Fibroblast of mammary gland (primary cell): ENCODE measurements at places on chromosomes 5 and 9.
A peak's percentile ranks its signal among the peaks of the same experiment; 100 is the strongest.

DNA sequence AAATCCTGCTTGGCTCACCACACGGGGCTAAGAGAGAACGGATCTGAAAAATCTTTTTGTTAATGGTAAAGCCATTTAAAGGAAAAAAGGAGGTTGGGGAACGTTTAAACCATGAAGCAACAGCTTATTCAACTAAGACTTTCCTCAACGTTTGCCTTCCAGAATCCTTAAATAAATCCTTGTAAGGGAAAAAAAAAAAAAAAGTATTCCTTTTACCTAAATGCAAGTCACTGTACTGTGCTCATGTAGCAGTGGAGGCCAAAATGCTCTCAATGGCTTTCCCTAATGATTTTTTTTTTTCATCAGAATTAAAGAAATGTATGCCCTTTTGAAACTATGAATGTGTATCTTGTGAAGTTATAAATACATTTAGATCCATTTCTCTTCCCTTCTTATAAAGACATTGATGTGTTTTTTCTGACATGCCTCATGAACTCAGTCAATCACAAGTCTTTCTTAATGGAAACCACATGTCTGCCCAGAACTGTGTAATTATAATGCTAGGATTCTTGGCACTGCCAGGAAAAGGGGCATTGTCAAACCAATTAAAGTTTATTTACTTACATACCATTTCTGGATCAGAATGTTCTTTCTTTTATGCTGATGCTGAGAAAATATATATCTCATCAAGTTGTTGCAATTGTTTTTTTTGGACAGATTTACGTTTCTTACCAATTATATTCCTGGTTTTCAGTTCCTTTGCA, 107.5 kb downstream of the EBF1 start:
- DNase-seq = peak; percentile 87

DNA sequence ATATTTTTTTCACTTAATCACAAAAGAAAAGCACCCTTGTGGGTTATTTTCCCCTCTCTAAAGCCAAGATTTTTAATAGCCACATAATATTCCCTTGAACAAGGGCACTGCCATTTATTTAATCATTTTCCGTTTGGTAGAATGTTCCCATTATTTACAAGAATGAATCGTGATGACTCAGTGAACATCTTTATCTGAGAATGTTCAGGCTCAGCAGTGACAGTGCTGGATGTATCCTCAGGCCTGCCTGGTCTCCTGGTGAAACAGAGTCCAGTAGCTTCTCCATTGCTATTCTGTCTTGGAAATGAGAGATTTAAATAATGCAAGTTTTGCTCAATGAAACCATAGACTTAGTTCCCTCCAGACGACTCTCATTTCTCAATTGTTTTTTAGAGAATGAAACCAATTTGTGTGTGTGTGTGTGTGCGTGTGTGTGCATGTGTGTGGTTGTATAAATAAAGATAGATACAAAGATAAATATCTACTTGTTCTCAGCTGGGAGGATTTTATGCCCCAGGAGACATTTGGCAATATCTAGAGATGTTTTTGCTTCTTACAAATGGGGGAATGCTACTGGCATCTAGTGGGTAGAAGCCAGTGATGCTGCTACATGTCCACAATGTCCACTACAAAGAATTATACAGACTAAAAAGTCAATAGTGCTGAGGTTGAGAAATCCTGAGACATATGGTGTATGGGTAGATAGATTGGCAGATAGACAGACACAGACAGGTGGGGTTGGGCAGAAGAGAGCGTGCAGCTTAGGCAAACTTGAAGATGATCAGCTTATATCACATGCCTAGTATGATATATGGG, 55.0 kb downstream of the PAPPA start:
- DNase-seq = peak; percentile 75

- no peak for DNase-seq
Observed at GRCh38 chr5:90807496-90807895, 248.9 kb downstream of the ADGRV1 start.

DNA sequence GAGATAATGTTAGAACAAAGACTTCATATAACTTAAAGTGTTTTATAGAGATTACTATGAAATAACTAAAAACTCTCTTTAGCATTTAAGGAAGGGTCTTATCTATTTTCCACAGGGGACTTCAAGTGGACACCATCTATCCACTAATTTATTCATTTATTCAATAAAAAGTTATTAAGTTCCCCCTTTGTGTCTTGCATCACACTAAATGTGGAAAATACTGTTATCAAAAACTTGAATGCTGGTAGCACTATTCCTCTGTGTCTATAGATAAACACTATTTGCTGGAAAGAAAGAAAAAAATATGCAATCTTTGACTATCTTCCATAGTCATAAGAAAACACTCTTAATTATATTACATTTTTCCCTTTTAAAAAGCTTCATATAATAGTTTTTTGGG, 20.1 kb upstream of the ZNF622 start:
- no peak for DNase-seq

- DNase-seq = no peak
Observed at GRCh38 chr5:95939465-95939864, 22.2 kb downstream of the ELL2 start.
